ENCODE measurements at places on chromosomes 4 and X. TPM values are rescaled to one million over a fixed set of nuclear protein-coding genes. Genes with fewer than 3 reads are reported as not detected.

DNA sequence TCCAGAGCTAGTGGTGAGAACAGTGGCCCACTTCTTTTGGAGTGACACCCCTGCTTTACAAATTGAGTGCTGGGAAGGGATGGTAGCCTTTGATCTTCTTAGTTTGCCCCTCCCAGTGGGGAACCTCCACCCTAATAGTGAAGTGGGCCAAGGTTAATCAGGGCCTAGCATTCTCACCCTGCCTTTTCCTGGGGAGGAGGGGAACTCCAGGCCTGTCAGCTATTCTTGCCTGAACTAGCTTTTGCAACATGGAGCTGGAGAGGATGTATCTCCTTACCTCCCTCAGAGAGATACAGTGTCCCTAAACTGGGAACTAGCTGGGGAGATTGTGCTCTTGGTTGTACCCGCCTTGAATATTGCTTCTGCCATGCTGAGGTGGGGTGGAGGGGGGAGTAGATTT is 20.6 kb downstream of the PHKA1 start:
- no peak for DNase-seq

DNA sequence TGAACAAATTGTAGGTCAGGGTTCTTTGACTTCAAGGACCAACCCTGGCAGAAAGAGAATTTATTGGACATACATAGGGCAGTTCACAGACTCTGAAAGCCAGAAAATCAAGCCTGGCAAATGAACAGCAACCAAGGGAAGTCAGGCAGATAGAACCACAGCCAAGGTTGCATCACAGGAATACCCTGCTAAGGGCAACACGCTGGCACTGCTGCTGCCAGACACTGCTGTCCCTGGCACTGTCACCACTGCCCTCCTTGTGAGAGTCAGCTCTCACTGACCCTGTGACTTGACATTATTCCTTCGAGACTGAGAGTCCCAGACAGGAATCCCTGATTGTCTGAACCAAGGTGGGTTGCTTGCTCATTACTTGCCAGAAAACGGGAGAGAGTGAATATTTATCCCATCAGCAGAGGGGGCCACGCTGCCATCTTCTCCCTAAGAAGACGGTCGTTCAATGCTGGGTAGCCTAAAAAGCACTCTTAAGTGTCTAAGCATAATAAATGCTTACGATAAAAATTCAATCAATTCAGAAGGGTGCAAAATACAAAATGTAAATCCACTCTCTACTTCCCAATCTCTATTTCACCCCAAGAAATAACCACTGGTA is 23.2 kb upstream of the PTTG2 start:
- DNase-seq: no peak

DNA sequence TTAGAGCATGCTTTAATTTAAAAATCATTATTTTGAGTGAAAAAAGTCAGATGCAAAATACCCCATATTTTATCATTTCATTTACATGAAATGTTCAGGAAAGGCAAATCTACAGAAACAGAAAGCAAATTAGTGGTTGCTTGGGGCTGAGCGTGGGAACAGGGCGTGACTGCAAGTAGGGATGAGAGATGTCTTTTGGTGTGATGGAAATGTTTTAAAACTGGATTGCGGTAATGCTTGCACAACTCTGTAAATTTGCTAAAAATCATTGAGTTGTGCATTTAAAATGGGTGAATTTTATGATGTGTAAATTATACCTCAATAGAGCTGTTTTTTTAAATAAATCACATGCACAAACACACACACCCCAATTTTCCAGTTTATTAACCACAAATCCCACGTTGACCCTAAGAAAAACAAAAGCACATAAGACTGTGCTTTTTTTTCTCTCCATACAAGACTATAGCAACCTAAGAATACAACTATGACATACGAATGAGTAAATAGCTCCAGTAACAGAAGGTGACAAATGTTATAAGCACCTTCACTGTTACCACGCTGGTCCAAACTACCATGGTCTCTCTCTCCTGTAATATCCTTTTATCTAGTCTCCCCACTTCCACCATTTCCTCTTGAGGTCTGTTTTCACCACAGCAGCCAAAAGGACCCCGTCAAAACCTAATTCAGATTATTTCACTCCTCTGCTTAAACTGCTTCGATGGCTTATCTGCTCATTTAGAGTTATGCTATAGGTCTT is 37.2 kb downstream of the FRMD7 start:
- no peak for DNase-seq

DNA sequence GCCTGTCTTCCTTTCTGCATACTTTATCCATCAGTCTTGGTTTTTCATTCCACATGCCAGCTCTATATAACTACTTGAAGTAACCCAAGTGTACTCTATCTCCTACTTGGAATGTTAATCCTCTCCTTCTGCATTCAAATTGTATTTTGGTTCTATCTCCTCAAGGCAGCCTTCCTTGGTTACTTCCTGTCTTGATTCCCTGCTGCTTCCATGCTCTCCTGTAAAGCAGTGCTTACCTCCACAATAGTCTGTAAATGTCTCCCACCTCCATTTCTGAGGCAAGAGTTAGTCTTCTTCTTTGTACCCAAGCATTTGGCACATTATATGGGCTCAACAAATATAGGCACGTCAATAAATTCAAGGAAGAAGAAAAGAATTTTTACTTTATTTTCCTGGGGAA is 298.4 kb downstream of the ARHGAP24 start:
- no peak for DNase-seq

DNA sequence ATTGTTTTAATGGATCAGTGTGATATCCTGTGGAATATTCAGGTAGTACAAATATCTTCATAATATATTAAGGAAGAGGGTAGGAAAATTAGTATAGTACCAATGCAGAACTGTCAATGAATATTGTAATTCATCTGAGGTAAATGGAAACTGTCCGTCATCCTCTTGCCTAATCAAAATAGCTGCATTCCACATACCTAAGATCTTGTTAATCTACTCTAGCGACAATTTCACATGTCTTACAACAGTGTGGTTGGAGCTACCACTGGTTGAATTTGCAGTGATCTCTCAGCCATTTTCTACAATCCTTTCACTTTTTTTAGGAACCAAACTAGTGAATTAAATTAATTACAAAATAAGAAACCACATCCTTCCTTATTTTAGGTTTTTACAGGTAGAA is 117.5 kb downstream of the PCDH18 start:
- DNase-seq: no peak

DNA sequence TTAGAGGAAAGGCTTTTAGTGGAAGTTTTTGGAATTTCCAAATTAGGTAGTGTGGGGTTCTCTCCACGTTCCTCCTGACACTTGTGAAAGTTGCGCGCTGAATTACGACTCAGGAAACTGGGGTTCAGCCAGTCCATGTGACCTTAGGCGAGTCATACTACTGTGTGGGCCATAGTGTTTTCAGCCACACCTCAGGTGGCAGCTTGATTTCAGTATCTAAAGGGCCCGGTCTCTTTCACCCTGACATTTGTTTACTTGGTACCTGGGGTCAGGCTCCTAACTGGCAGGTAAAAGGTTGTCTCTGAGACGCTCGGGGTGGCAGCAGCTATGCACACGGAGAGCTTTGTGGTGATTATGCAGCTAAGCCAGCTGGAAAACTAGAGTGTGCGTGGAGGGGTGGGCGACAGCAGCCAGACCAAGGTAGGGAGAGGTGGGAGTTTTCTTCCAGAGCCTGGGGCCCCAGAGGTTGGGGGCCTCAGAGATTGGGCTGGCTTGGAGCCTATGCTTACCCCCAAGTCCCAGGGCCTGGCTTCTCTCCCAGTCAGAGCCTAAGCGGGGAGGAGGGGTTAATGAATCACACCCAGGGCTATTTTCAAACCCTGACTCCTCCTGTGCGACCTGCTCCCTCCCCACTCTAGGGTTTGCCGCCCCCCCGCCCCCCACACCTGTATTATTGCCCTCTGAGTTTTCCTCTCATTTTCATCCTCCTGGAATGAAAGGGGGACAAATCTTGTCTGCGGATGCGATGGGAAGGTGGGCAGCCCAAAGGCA is 47.2 kb downstream of the STARD8 start:
- DNase-seq: no peak

GRCh38 chrX:135541351-135541750 is 20.9 kb downstream of the INTS6L start:
- DNase-seq: no peak

Gene HTT
- total RNA-seq: 24.0 TPM

Gene SRPK3
- total RNA-seq: under 0.01 TPM

Gene SRD5A3
- total RNA-seq: 5.5 TPM

Gene ZXDA
- total RNA-seq: 7.7 TPM

Gene VSIG4
- total RNA-seq: not detected
